T-cell (primary cell): ENCODE measurements at places on chromosomes 6 and 20.

DNA sequence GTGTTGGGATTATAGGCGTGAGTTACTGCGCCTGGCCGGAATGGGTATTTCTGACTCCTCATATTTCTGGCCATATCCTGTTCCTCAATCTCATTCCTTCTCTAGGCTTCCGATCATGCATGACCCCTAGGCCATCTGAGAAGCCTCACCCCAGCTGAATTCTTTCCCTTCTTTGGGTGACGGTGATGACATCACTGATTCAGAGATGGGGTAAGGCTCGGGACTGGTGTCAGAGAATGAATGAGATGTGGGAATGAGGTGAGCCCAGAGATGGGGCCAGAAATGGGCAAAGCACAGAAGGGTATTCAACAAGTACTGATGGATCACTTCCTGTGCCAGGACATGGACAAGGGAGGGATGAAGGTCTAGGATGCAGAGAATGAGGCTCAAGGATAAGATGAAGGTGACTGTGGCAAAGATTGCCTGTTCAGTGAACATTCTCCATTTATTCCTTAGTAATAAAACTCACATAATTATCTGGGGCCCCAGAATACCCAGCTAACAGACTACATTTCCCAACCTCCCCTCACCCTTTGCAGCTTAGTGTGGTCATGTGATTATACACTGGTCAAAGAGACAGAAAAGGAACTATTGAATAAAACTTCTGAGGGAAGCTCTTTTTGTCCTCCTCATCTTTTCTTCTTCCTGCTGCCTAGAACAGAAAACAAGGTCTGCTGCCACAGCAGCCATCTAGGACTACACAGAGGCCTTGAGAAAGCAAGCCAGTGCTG, 39.6 kb downstream of the KIAA0319 start:
- DNase-seq = no peak

DNA sequence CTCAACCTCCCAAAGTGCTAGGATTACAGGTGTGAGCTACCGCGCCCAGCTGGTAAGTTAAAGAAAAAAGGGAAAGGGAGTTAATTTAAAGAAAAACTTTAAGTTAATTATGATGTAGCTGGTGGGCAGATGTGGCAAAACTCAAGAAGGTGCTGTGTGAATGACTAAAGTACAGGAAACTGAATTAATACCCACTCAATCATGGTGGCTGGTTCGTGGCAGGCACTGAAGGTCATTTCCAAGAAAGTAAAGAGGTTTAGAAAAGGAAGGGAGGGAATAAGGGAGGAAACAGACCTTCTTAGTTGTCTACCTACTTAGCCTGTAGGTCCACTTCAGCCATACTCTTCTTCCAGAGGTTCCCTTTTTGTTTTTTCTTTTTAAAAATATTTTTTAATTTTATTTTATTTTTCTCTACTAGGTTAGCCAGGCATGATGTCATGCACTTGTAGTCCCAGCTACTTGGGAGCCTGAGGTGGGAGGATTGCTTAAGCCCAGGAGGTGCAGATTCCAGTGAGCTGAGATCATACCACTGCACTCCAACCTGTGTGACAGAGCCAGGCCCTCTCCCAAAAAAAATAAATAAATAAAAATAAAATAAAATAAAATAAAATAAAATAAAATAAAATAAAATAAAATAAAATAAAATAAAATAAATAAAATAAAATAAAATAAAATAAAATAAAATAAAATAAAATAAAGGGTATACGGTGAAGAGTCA, 11.9 kb upstream of the TGM3 start:
- DNase-seq = no peak

DNA sequence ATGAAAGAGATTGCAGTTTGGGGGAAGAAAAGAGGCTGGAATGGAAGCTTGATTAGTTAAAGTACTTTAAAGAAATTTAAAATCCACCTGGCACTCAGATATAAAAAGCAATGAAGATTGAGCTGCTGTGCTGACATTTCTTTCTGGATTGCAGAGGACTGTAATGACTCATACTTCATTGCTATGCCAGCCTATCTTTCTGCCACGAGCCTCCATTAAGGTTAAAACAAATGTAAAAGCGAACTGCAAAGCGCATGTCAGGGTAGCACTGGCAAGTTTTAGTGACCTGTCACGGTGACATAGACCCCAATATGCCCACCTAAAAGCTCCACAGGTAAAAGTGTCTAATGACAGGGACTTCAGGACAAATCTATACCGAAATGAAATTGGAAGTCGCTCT, 449.6 kb downstream of the C6orf118 start:
- no peak for DNase-seq

GRCh38 chr6:128807577-128807976, 75.4 kb upstream of the LAMA2 start:
- DNase-seq = no peak

DNA sequence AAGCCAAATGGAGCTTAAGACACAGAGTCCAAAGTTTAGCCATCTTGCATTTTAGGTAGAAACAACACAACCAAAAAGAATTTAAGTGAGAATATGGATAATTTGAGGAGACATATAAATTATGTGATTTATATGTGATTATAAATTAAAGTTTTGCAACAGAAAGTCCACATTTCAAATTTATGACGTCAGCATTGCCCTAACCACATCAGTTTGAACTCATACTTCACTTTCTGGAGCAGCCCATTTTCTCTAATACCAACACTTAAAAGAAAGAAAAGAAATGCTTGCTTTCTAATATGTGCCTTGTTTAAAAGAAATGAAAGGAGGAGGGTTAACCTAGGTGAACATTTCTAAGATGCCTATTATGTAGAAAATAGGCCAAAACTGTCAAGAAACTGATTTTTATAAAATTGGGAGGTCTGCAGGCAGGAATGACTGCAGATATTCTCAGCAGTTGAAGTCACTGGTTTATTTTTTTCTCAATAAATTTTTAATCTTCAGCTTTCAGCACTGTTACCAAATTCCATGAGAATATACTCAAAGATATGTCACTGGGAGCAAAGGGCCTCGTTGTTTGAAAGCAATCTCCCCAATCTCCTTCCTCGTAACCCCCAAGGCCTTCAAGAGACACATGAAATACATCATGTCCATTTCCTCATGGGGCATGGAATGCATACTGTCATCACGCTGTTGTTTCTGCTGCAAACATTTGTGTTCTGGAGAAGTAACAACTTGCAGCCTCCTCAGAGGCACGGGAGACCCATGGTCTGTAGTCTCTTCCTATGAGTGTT, 137.8 kb downstream of the SOD2 start:
- DNase-seq = no peak

DNA sequence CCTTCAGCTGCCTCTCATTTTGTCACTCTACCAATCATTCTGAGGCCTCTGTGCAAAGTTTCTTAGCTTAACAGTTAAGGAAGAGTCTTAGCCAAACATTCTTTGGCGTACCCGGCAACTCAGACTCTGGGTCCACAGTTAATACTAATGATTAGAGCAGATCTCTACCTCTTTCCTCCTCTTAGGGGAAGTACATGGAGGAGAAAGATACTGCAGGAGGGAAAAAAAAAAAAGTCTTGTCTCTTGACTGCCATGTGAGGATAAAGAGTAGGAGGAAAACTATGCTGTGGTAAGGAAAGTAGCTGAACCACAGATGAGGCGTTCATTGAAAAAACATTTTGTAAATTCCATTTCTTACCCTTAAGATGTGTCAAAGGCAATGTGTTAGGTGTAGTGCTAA, 44.0 kb upstream of the MARCKS start:
- no peak for DNase-seq

GRCh38 chr6:153090241-153090930, 40.7 kb downstream of the RGS17 start:
- no peak for DNase-seq

- DNase-seq = no peak
Measured at GRCh38 chr6:119669221-119669620, 319.7 kb upstream of the MAN1A1 start.
